Activated naive CD4-positive, alpha-beta T cell treated with Interleukin-2 at 50 U/mL for 16 hours (primary cell): ENCODE measurements at places on chromosomes 2 and 18.

- no peak for DNase-seq
These were observed 33.3 kb upstream of the TMEM87B start for GRCh38 chr2:112021781-112022231.

GRCh38 chr2:174797781-174798276 is 33.6 kb upstream of the CHRNA1 start:
- DNase-seq: no peak

GRCh38 chr2:121735518-121736074 is 1.1 kb downstream of the NIFK start:
- DNase-seq: no peak

GRCh38 chr2:142136571-142136970 is 5.8 kb upstream of the LRP1B start:
- DNase-seq: no peak

GRCh38 chr2:10146366-10147005 is 23.9 kb downstream of the RRM2 start:
- no peak for DNase-seq

GRCh38 chr18:55300936-55301531 is 287.0 kb downstream of the TCF4 start:
- no peak for DNase-seq

- no peak for DNase-seq
These were observed 101.5 kb downstream of the ALPK2 start for GRCh38 chr18:58527285-58527951.

- no peak for DNase-seq
These were observed 170.5 kb downstream of the ANKRD44 start for GRCh38 chr2:197140045-197140444.

- no peak for DNase-seq
These were observed 11.5 kb downstream of the ASAP2 start for GRCh38 chr2:9217838-9218770.

GRCh38 chr2:54638103-54638502 is 85.4 kb upstream of the EML6 start:
- no peak for DNase-seq

GRCh38 chr2:152858594-152859265 is 140.3 kb downstream of the ARL6IP6 start:
- no peak for DNase-seq

DNA sequence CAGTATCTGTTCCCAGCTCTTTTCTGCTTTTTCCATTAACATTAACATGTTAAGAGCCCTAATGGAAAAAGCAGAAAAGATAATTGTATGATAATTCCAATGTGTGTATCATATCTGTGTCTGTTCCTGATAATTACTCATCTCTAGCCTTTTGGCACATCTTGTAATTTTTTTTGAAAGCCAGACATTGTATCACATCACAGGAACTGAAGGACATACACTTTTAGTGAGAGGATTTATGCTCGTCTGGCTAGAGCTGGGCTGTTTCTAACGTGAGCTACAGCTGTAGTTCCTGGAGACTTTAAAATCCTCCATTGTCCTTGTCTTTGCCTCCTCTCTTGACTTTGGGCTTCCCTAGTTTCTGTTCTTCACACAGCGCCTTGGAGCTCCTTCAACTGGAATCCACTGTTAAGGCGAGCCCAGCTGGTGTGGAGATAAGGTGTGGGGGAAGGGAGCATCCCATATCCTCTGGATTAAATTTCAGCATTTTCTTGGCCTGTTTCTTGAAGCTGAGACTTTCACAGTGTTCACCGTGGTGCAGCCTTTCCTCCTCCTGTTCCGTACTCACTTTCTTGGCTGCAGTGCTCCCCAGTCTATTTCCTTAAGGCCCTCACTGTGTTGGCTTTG is 211.5 kb downstream of the GALR1 start:
- no peak for DNase-seq

GRCh38 chr18:45044787-45045186 is 364.1 kb downstream of the SETBP1 start:
- DNase-seq: no peak
